ENCODE measurements at places on chromosomes 16 and 17.

GRCh38 chr16:23642246-23642774 lies 1.0 kb downstream of the DCTN5 start:
- no peak for DNase-seq

GRCh38 chr17:48150597-48151001 lies 43.0 kb downstream of the SNX11 start:
- no peak for DNase-seq

GRCh38 chr17:44105941-44106340 lies 17.5 kb downstream of the HDAC5 start:
- no peak for DNase-seq

DNA sequence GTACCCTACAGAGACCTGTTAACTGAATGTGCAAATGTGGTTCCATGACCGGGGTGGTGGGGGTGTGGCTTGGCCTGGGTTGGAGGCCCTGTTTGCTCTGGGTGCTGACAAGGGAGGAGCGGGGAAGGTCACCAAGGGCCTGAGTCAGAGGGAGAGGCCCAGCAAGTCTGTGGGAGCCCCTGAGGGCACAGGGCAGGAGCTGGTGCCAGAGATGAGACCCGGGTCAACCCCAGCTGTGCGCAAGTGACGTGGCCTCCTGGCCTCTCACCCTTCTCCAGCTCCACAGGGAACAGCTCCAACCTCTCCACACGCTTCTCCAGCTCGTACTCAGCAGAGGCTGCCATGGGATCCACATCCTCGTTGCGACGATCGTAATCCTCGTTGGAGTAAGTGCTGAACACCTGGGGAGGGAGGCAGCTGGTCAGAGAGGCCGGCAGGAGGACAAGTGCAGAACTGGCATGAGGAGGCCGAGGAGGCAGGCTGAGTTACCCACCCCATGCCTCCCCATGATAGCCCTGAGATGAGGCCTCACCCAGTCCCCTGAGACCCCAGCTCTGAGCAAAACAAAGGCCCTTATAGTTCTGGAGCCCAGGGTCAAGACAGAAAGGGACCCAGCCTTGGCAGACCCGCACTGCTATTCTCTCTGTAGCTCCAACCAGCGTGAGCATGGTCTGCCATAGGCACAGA lies 5.5 kb downstream of the PPP1R9B start:
- DNase-seq, result no peak

- no peak for DNase-seq
These were observed 8.1 kb downstream of the BTBD17 start for GRCh38 chr17:74353446-74354060.

- no peak for DNase-seq
These were observed 18.2 kb downstream of the IRX3 start for GRCh38 chr16:54268340-54268739.

- no peak for DNase-seq
These were observed 7.4 kb upstream of the P2RX1 start for GRCh38 chr17:3923466-3924190.

- no peak for DNase-seq
These were observed 74.8 kb upstream of the MARCHF10 start for GRCh38 chr17:62882878-62883277.

DNA sequence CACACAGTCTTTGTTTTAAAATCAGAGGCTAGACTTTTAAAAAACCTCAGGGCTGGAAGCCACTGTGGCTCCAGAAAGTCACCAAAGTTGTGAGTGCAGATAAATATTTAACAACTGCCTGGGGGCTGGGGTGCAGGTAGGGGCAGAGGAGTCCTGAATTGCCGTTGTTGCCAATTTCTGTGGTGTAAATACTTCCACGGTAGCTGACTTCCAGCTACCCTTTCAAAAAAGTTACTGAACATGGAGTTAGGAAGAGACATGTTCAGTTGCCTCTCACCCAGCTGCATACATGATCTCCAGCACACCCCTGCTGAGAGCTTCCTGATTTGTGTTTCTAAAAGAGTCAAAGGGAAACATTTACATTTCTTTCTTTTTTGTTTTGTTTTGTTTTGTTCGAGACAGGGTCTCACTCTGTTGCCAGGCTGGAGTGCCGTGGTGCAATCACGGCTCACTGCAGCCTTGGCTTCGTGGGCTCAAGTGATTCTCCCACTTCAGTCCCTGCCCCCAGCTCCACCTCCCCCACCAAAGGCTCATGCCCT lies 58.7 kb downstream of the PLXDC1 start:
- DNase-seq, result no peak

DNA sequence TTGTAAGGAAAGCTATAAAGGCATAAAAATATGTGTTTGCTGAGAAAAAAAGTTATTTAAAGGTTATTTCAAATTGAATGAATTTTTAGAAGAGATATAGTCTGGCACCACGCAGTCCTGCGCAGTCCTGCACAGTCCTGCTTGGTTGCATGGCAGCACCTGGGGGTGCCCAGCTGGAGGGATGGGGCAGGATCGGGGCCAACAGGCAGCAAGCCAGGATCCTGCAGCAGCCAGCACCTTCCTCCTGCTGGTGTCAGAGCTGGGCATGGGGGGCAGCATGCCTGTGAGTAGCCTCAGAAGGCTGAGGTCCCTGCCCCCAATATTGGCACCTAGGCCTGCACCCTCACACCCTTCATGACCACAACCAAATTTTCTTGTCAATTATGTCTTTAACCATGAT lies 46.0 kb downstream of the GLG1 start:
- DNase-seq, result no peak

- peak; percentile 76 for DNase-seq
These were observed 80.1 kb upstream of the RPL38 start for GRCh38 chr17:74123350-74123749.

DNA sequence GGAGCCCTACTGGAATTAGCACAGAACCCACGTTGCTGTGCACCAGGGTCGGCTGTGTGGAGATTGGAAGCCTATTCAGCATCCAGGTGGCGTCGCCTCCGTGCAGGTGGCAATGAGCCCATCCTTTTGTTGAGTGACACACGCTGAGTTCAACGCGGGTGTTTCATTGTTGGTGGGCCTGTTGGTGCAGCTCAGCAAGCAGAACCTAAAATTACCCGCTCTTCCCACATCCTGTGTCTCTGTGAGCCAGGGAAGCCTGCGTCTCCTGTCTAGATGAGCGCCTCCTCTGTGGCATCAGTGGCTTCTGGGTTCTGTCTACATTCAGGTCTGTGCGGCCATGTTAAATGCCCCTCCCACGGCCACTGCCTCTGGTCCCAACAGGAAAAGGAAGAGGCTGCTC lies 14.5 kb downstream of the CD2BP2 start:
- DNase-seq, result peak; percentile 51

DNA sequence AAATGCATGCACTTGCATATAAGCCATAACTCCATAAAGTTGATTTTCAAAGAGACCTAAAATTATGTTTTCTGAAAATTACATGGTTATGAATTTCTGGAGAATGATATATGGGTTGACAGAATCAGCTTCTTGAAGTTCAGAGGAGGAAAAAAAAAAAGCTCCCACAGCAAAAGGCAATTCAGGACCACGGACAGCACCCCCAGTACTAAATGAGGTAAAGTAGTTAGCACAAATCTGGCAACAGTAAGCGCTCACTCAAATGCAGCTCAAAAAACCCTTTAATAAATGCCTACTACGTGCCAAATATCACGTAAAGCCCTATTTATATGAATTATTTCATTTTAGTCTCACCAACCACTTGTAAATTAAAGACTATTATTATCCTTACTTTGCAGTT lies 135.2 kb downstream of the SHISA9 start:
- DNase-seq, result peak; percentile 61

GRCh38 chr16:88700636-88701482 lies 5.3 kb downstream of the RNF166 start:
- no peak for DNase-seq

- no peak for DNase-seq
These were observed 31.4 kb upstream of the TBX2 start for GRCh38 chr17:61368049-61368831.

GRCh38 chr17:66522591-66523272 lies 220.3 kb downstream of the PRKCA start:
- peak; percentile 53 for DNase-seq

GRCh38 chr17:83095016-83095415 lies 15.6 kb downstream of the METRNL start:
- no peak for DNase-seq

DNA sequence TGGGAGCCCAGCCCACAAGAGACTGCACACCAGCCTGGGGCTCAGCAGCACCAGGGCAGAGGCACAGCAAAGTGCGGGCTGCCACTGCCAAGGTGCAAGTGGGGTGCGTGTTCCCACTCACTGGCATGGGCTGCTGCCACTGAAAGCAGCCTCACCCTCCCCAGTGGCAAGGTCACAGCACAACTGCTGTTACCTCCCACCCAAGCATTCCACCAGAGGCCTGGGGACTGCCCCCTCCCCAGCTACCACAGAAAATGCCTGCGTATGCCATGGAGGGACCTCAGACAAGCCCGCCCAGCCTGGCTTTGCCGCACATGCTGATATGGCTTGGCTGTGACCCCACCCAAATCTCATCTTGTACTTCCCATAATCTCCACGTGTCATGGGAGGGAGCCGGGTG lies 33.1 kb downstream of the MEAK7 start:
- peak; percentile 35 for DNase-seq

DNA sequence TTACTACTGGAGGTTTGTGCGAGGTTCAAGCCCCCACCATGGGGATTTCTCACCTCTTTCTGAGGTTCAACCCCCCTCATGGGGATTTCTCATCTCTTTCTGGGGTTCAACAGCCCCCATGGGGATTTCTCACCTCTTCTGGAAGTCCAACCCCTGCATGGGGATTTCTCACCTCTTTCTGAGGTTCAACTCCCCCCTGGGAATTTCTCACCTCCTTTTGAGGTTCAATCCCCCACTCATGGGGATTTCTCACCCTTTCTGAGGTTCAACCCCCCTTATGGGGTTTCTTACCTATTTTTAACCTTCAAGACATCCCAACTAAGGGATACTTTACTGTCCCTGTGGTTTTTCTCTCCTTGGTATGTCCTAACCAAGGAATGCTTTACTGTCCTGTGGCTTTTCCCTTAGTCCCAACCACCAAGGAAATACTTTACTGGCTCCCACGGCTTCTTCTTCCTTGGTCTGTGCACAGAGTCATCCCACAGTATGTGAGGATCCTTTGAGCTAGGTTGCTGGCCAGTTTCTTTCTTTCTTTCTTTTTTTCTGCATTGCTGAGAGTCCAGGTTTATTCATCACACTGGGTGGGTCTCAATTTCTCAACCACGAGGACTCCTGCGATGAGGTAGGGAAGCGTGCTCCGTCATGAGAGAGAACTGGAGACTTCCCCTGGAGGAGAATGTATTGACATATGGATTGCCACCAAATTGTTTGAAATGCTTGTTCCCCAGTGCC lies 2140.2 kb downstream of the TP53TG3F start:
- no peak for DNase-seq

GRCh38 chr16:89491974-89492687 lies 1.8 kb upstream of the ANKRD11 start:
- DNase-seq, result no peak

DNA sequence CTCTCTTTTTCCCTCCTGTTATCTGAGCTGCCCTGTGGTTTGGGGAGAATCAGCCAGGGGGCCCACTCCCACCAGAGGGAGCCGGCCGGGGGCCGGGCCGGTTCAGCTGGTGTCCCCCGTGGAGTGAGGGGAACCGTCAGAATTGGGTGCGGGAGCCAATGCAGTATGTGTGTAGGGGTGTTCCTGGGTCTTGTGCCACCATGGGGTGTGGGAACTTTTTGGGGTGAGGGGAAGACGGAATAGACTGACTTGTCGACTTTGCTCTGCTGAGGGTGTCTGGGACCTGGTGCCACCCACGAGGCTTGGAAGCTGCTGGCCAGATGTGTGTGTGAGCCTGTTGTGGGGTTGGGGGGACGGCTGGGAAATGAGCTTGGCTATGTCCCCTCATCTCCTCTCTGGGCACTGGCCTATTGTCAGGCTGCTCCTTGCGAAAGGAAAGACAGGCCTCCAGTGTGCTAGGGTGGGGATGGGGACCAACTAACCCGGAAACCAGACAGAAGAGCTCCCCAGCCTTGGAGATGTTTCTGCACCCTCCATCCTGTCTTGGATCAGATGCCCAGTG lies 9.9 kb downstream of the RARA start:
- DNase-seq, result no peak

- DNase-seq, result peak; percentile 91
These were observed 39.7 kb downstream of the TBCD start for GRCh38 chr17:82791532-82791931.

DNA sequence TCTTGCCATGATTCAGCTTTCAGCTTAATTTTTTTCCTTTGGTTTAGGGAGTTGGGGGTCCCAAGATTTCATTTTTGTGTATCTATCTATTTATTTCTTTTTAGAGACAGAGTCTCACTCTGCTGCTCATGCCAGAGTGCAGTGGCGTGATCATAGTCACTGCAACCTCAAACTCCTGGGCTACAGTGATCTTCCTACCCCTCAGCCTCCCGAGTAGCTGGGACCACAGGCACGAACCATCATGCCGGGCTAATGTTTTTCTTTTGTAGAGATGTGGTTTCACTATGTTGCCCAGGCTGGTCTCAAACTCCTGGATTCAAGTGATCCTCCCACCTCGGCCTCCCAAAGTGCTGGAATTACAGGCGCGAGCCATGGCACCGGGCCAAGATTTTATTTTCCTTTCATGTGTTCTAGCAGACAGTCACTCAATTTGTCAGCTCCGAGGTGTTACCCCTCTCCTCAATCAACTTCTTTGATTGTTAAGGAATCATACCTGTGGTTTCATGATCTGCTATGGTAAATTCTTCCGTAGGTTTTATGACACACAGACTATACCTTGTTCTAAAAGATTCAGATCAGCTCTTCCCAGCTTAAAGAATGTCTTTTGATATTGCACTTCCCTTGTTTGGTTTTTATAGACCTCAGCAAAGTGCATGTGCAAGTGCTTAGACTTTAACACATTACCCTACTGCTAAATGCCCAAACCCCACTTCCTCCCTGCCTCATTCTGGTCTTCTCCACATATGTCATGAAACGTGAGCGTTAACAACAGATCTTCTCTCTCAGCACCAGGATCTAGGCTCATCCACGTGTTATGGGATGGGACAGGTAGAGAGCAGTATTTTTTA lies 13.0 kb downstream of the UNC45B start:
- DNase-seq, result no peak

DNA sequence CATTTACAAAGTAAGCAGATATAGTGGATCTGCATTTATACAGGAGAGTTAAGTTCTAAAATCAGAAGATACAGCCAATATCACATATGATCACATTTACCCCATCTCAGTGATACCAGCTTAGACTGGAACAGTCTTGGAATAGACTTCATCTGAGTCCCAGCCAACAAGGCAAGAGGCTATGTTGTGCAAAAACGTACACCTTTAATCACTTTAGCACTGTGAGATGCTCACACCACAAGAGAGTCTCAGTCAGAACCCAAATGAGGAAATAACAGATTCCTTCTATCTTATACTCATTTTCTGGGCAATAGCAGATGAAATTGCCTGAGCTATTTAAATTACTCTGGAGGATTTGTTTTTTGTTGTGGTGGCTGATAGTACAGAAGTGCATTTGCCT lies 145.6 kb downstream of the ANKFN1 start:
- DNase-seq, result no peak
